ENCODE measurements at places on chromosomes 3 and 15. TPM values are rescaled to one million over a fixed set of nuclear protein-coding genes. Genes with fewer than 3 reads are reported as not detected.

Gene MASP1
- 9.9 TPM for polyA plus RNA-seq

Gene GCSAM
- 1.3 TPM for polyA plus RNA-seq

DNA sequence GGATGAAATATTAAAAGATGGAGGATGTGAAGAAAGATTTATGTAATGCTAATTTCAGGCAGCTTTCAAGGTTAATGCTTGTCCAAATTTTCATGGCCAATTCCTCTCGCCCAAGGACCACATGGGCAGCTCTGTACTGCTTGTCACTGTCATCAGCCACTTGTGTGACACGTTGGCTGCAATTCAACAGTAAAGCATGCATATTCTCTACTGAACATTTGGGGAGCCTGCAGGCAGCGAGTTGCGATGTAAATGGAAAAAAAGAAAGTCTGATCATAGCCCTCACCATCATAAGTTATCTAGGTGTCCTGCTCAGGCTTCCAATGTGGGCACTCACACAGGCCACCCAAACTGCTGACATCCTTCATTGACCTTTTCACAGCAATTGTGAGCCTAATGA is 1026.8 kb upstream of the NR2F2 start:
- no peak for DNase-seq

- DNase-seq, result no peak
Measured at GRCh38 chr3:135766115-135766514, 199.4 kb upstream of the PPP2R3A start.

DNA sequence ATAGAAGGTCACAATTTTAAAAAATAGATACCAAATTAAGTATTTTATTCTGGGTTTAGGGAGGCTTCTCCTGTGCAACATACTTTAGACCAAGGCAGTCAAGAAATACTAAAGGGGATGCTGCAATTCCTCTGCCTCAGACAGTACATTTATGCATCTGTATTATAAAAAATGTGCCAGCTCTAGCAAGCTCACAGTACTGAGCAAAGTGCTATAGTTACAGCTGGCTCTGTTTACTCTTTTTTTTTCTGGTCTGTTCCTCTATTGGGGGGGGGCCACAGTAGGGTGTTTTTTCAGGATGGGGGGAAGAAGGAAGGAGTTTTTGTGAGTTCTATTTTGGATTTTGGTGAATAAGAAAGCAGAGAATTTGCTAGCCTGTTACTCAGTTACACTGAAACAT is 185.0 kb downstream of the TIGIT start:
- no peak for DNase-seq

GRCh38 chr3:167559924-167560323 is 86.1 kb upstream of the SERPINI2 start:
- DNase-seq, result no peak

- no peak for DNase-seq
Measured at GRCh38 chr15:68782589-68783161, 38.0 kb downstream of the ANP32A start.

Measured in renal cortex interstitium (tissue), 15 donors.